CD4-positive, alpha-beta T cell treated with Interleukin-1 beta for 1 hour (primary cell): ENCODE measurements at places on chromosomes 6 and 20.

DNA sequence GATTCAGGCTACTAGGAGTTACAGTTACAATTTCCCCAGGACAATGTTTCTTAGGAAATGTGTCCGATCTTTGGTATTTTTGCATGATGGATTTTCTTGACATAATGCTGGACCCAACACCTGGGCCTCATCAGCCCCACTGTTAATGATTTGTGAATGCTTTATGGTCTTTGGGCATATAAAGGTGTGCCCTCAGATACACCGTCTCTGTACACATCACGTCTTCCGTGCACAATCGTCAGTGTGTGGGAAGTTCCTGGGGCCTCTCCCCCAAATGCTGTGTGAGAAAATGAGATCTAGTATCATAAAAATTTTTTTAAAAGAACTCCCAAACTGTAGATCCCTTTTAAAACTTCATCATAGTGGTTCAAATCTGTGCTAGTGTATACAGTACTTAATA lies 373.2 kb upstream of the ID4 start:
- DNase-seq: no peak

- DNase-seq: no peak
Measured at GRCh38 chr6:74741646-74742045, 464.2 kb downstream of the COL12A1 start.

DNA sequence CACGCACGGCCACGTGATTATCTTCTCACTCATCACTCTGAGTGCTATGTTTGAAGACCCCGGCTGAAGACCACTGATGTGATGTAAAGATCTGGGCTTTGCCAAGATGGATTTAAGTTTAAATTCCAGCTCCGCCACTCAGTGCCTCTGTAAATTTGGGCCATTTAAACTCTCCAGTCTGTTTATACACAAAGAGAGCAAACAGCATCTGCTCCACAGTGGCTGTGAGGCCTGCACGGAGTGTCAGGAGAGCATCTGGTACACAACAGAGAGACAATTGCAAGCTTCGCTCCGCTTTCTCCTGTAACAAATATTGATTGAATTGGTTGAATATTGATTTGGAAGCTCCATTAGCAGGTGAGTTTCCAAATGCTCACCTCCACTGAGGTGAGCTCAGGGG lies 80.5 kb upstream of the FRMD1 start:
- no peak for DNase-seq

DNA sequence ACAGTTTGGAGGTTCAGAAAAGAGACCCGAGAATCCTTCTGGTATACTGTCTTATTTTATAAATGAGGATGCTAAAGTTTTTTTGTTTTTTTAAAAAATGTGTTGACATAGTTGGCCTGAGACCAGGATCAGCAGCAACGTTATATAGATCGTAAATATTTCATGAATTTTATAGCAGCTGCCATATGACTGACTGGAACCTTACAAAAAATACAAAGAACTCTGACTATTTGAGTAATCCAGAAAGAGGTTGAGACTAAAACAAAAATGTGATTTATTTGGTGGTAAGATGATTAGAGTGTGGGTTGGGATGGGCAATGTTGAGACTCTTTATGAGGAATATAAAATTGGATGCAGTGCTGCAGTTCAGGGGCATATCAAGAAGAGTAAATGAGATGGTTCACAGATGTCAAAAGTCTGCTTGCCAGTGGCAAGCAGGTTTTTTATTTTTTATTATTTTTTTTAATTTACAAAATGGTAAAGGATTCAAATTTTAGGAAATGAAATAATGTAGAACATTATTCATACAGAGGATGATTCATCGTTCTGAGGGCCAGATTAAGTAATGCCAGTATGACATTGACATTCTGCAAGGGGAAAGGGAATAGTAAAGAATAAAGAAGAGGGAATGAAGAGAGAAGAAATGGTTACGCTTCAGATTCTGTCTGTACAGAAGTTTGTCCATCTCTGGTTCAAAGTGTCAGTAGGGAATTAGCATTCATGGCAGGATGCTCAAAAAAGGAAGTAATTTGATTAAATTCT lies 58.5 kb downstream of the SCAF8 start:
- no peak for DNase-seq

DNA sequence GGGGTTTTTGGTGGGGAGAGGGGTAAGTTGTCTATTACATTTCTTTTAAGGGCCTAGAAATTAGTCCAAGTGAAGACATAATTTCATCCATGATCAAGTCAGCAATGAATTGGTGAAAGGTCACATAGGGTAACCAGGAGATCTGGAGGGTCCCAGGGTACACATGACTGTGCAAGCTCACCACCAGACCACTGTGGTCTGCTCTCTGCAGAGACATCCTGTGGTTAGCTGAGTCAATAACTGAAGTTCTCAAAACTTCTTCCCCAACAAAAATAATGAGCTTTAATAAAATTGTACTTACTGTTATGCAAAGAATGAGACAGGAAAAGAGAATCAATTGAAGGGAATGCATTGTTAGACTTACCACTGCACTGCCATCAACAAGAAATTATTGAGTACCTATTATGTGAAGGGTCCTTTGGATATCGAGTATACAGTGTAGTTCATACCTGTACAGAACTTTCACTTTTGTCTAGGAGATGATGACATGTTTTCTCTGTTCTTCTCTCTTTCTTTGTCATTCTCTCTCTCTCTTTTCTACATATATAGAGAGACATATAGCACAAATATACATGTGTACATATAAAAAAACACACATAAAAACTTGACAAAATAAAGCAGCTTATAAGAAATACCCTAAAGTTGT lies 209.8 kb downstream of the GJA1 start:
- no peak for DNase-seq

DNA sequence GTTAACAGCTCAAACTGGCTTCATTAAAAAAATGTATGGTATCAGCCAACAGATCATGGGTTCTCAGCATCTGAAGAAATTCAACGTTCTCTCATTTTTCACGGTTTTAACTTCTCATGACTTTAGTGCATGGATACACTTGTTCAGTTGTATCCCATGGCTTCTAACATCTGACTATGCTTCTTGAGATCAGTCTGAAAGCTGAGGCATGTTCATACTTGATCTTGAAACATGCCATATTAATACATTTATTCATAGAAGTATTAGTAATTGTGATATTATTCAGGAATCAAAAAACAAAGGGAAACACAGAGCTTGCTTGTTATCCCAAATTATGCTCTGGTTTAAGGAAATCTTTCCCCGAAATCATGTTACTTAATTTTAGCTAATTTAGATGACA lies 649.4 kb downstream of the PRKN start:
- DNase-seq: no peak

DNA sequence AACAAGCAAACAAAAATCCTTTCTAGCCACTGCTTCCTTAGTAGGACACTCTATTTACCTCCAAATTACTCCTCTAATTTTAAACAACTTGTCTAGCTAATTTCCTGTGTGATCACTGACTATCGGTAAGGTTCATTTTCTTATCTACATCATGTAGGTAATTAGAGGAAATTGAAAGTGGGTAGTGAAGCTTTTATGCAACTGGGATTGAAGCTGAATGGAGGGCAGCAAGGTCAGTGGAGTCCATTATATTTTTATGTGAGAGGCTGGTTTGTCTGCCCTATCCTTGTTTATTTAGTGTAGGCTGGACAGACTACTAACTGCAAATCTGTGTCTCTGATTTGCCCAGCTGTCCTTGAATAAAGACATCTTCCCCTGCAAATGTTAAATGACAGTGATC lies 88.5 kb upstream of the SIM1 start:
- no peak for DNase-seq

- DNase-seq: peak; percentile 70
Measured at GRCh38 chr6:149934249-149935156, 7.3 kb upstream of the ULBP2 start.

GRCh38 chr6:147837540-147837939 lies 329.1 kb downstream of the SAMD5 start:
- no peak for DNase-seq

GRCh38 chr6:66210964-66211363 lies 503.9 kb upstream of the EYS start:
- no peak for DNase-seq

DNA sequence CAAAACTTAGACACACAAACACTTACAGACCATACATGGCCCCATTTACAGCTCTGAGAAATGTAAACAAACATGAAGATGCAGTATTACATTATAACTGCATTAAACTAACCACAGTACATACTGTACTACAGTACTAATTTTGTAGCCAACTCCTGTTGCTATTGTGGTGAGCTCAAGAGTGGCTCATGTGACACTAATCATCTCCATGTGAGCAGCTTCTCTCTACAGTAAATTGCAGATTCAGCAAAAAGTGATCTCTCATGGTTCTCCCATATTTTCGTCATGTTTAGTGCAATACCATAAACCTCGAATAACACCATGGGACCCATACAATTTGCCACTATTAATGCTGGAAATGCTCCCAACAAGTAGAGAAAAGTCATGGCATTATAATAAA lies 860.4 kb downstream of the EPHA7 start:
- DNase-seq: no peak

GRCh38 chr6:148885925-148886845 lies 139.4 kb downstream of the UST start:
- DNase-seq: no peak

- DNase-seq: no peak
Measured at GRCh38 chr6:130622142-130622541, 205.1 kb upstream of the SMLR1 start.

GRCh38 chr20:37356961-37357371 lies 11.0 kb downstream of the SRC start:
- no peak for DNase-seq
